ENCODE measurements at places on chromosomes 3 and 15.

DNA sequence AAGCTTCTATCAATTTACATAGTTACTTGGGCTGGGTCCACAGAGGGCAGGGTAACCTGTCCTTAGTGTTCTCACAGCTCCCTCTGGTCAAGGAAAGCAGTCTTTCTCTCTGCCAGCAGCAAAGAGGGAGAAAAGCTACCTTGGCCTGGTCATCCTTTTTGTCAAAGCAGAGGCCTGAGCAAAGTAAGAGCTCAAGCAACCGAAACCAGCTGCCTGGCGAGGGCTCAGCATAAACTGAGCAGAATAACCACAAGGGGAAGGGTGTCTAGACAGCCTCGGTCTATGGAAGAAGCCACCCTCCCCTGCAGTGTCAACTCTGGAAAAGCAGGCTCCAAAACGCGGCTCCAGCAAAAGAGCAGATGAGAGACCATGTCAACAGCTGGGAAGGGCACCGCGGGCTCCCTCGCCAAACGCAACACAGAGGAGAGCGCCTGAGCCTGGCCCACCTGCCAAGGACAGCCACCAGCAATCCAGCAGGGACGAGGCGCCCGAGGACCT, 17.4 kb downstream of the LRIG1 start:
- no peak for DNase-seq

GRCh38 chr15:83282776-83283137, 1.7 kb downstream of the BNC1 start:
- DNase-seq, result no peak

GRCh38 chr3:125202197-125202596, 10.4 kb downstream of the SLC12A8 start:
- no peak for DNase-seq

DNA sequence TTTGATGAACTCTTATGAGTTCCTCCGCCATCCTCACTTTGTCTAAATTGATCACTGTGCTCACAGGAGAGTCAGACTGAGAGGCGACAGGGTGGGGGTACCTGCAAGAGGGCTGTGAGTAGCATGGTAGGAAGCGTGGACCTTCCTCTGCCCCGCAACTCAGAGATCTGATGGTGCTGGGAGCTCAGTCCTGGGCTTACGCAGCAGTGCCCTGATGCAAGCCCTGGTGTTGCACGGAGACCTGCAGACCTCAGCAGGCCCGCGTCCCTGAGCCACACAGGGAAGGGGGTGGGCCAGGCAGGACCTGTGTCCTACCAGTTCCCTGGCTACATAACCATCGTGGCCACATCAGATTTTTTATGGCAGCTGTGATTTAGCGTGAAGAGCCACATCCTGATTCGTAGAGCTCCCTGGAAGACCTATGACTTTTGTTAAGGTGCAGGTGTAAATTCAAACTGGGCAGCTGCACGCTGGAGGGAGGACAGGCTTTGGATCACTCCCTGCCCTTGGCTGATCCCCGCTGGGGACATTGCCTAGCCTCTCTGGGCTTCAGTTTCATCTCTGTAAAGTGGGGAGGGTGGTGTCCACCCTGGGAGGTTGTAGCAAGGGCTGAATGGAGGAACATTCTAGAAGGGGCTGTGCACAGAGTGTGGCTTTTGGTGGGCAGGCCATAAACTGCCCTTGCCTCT, 176.1 kb downstream of the KLF13 start:
- DNase-seq, result no peak

DNA sequence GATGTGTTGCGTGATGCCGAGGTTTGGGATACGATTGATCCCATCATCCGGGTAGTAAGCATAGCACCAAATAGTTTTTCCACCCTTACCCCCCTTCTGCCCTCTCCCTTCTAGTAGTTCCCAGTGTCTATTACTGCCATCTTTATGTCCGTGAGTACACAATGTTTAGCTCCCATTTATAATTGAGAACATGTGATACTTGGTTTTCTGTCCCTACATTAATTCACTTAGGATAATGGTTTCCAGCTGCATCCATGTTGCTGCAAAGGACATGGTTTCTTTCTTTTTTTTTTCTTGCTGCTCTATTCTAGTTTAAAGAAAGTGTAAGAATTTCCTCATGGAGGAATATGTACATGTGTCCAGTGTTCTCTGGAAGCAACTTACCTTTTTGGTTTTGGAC, 51.8 kb downstream of the NSUN3 start:
- DNase-seq, result no peak

GRCh38 chr15:85691350-85692240, 103.1 kb downstream of the KLHL25 start:
- DNase-seq, result no peak

DNA sequence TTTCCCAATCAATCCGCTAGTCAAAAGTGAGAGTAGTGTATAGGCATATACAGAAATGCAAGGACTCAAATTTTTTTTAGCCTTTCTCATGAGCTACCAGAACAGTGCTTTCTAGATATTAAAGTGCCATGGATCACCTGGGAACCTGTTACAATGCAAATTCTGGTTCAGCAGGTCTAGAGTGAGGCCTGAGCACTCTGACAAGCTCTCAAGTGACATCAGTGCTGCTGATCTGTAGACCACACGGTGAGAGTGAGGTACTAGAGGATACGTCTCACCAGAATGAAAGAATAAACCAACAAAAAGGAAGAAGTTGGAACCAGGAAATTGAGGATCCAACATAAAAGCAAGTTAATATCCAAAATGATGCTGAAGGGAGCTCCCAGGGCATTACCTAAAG, 16.0 kb upstream of the PLA2G4D start:
- DNase-seq, result no peak

DNA sequence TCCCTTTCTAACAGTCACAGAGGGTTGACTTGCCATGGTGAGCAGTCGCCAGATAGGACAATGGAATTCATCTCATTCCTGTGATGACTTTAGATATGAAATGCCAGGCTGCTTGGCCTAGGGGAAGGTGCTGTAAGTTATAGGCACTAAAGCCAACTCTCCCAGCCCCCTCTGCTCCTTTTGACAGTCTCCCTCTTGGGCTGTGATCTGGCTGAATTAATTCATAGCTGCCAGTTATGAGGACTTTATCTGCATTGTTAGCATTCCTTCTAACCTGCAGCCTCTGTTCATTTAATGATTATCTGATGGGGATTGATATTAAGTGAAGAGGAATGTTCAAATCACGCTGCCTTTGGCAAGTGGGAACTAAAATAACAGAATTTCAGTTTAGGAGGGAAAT, 427.1 kb upstream of the RASGRP1 start:
- no peak for DNase-seq

GRCh38 chr3:8784676-8785435, 15.4 kb upstream of the OXTR start:
- DNase-seq, result no peak

DNA sequence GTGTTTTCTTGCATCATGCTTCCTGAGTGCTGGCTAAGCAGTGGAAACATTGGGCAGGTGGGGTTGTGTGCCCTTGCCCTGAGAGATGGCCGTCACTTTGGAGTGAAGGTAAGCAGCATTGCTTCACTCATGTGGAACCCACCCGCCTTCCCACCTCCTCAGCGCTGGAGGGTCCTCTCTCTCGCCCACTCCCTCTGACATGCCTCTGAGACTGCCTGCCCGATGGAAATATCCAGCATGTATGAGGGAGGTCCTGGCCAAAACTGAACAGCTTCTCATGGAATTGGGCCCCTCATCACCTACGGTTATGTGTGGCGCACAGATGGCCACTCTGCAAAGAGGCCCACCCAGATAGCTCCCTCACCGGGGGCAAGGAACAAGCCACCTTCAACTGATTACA, 48.6 kb downstream of the SMAD3 start:
- no peak for DNase-seq

GRCh38 chr3:71708476-71709105, 16.6 kb downstream of the EIF4E3 start:
- DNase-seq, result no peak

DNA sequence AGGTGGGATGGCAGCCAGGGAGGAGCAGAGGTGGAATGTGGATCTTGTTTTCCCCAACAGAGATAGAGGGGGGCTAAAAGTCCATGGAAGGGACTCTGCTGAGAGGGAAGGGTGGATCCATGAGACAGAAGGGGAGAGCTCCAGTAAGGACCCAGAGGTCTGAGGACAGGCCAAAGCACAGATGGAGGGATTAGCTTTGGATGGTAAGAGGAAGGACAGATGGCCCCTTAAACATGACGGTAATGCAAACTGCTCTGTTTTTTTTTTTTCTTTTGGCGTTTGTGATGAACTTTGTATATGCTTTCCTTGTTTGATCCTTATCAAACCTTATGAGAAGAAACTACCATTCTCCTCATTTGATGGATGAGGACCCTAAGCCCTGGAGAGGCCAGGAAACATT, 96.2 kb downstream of the IGF1R start:
- no peak for DNase-seq

- DNase-seq, result no peak
Observed at GRCh38 chr3:112390783-112391641, 58.1 kb downstream of the CD200 start.

DNA sequence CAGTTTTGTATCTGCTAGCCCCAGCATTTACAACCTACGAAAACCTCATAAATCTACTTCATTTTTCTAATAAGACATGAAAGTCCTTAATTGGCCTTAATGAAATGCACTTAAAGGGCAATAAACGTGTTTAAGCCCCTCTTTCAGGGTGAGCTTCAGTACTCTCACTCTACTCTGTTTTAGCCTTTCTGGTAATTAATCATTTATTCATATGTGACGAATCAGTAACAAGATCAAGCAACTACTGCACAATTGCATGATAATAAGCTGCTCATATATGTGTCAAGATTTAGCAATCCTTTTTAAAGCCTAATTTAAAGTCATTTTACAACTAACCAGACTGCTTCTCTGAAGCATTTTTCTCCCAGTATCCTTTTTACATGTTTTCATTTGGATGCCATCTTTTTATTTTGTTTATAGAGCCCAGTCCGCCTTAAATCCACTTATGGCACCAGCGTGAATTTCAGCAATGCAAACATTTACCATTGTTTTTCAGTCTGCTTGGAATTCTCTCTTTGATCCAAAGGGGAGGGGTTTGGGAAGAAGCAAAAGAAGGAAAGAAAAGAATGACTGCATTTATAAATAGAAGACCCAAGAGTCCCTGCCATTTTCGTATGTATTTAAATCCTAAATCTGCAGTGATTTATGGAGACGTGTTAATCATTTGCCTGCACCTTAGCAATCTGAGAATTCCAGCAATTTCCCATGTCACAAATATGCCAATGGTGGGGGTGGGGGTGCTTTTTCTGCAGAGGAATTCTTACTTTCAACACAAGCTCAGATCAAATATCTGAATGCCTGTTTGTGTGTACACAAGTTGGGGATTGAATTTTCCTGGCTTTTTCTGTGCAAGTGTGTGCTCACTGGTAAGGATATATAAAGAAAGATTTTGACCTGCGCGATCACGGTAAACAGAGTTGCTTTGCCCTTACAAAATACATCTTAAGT, 230.8 kb upstream of the TBC1D5 start:
- DNase-seq, result no peak

GRCh38 chr3:147797095-147797494, 387.9 kb downstream of the ZIC1 start:
- DNase-seq, result no peak

- DNase-seq, result no peak
Observed at GRCh38 chr3:157755233-157755632, 252.0 kb upstream of the VEPH1 start.

DNA sequence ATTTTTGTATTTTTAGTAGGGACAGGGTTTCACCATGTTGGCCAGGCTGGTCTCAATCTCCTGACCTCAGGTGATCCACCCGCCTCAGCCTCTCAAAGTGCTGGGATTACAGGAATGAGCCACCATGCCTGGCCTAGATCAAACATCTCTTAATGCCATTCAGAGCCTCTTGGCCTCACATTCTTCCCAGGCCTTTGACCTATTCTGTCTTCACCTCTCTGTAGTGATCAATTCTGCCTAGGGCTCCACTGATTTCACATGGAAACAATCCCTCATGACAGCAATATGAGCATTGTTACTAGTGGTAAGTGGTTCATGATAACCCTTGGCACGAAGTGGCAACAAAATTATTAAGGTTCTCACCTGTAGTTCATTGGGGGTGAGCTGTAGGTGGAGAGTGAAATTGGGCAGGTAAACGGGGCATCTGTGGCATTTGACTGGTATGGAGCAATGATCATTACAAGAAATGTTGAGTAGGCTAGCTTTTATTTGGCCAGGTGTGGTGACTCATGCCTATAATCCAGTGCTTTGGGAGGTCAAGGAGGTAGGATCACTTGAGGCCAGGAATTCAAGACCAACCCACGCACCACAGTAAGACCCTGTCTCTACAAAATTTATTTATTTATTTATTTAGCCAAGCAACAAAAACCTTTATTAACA, 4.8 kb upstream of the ARPIN start:
- no peak for DNase-seq

DNA sequence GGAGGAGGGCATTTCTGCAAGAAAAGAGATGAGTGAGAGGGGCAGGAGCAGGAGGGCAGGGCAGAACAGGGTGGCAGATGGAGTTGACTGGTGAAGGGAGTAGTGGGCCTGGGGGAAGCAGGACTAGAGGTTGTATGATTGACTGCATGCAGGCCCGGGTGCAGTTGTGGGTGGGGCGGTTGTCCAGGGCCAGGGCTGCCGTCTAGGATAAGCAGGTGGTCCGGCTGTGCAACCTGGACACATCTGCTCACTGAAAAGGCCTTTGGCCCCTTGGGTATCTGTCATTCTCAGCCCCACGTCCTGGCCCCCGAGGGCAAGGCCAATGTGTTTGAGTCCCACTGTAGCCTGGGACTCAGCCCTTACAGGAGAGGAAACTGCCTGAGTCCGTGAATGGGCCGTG, 25.4 kb downstream of the ALS2CL start:
- no peak for DNase-seq

DNA sequence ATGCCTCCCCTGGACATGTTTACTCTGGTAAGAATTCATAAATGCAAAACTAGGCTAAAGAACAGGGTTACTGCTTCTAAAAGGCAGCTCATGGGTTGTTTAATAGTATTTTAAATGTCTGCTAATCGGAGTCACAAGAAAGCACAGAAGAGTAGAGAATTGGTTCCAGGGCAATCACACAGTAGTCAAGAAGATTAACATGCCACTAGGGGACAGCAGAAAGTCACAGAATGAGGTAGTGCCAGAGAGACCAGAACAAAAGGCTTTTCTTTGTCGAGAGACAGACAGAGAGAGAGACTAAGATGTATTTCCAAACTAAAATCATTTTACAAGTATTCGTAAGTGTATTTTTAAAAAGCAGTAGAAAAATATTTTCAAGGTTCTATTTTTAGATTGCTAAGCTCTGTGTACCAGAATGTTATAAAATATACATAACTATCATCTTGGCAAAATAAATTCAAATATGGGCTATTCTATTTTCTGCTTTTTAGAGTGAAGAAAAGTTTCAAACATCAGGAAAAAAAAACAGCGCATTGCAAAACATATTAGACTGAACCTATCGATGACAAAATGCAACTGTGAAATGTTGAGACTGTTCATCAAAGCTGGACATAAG, 78.3 kb upstream of the CDIN1 start:
- no peak for DNase-seq

DNA sequence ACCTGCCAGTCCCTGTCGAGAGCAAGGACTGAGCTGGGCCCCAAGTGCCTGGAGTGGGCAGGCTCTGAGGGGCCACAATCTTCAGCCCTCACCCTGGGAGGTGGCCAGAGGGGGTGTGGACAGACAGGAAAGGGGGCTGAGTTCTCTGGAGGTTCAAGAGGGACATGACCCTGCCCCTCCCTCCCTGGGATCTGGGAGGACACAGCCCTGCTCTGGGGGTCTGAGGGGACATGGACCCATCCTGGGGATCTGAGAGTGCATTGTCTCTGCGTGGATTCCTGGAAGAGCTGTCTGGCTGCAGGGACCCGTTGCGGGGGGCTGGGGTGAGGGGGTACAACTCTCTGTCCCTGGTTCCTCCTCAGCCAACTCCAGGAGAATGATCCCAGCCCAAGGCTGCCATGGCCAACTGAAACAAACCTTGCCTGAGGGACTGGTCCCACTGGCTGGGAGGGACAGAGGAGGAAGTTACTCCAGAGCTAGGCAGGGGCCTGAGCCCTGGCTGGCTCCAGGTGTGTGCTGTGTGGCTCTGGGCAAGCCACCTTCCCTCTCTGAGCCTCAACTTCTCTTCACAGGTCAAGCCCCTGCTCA, 29.0 kb downstream of the PTH1R start:
- DNase-seq, result no peak

Measured in stimulated activated CD4-positive, alpha-beta T cell treated with anti-CD3 and anti-CD28 coated beads, Interleukin-4, amount 100 ng/mL, for 1 hour (primary cell).